ENCODE measurements at places on chromosomes 16 and 17.
A peak's percentile ranks its signal among the peaks of the same experiment; 100 is the strongest.

GRCh38 chr16:84617041-84617790, 662 bp downstream of the COTL1 start:
- DNase-seq: peak; percentile 37

DNA sequence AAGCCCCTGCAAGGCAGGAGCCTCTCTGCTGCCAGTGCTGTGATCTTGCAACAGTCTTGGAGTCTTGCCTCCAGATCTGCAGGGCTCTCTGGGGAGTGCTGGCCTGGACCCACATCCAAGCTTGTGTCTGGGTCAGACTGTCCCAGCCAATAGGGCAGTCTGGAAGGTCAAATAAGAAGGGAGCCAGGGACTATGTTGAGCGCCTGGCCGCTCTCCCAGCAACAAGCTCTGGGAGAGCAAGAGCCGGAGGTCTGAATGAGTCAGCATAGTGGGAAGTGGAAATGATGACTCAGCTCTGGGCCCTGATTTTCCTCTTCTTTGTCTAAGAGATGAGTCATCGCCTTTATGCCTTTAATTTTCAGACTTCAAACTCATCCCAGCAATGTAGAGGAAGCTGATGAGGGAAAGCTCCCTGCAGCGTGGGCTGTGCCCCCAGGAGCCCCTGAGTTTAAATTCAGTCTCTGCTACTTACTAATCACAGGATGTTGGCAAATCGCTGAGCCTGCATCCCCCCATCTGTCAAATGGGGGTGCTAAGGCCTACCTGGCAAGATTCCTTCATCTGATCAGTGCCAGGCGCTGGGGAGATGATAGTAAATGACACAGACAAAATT, 43.6 kb upstream of the HAPSTR1 start:
- DNase-seq: peak; percentile 93

GRCh38 chr17:43418441-43419374, 19.9 kb downstream of the ARL4D start:
- DNase-seq: peak; percentile 50

DNA sequence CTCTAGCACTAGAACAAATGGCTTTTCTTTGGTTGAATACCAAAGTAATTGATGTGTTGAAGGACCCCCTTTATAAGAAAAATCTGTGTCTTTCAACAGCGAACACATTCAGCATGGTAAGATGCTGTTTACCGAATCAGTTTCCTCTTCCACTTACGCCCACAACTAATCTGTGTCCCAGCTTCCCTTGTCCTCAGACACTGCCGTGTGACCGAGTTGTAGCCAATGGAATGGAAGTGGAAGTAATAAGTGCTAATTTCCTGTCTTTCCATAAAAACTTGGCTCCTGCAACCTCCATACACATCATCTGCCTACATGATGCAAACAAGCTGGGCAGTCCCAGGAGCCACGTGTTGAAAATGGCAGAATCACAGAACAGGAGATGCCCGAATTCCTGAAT, 10.4 kb downstream of the CDIPT start:
- DNase-seq: no peak

DNA sequence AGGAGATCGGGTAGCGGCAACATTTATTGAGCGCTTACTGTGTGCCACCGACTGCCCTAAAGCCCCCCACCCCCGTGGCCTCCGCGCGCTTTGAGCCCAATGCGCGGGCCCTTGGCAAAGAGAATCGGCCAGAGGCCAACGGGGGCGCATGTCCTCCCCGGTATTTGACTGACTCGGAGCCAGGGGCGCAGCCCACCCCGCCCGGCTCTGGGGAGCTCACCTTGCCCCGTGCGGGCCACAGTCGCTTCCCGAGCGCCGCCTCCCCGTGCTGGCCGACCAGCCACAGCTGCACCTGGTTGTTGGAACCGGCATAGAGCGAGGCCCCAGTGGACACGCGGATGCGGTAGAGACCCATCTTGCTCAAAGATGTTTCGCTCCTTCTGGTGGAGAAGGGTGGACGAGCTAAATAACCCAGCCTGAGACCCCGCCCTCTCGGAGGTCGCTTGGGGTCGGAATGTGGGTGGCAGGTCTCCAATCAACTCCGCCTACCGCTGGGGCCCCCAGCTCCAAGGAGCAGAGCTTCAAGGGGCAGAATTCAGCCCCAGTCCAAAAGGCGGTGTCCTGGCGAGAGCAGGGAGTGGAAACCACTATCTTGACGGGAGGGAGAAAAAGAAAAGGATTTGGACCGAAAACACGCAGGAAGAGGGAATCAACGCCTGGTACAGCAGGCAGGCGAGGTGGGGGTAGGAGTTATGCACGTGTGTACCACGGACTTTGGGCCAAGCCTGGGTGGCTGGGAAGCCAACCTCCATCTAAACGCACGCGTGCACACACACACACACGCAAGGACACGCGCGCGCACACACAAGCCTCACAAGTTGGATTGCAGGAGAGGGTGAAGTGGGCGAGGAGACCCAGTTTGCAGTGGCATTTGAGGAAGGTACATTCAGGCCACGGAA, at the start of gene ALOX15:
Gene ALOX15, minus strand, starts transcription at position 382 of the 899 bp plus-strand sequence. Its CDS starts 27 bp downstream, at position 355.
- no peak for DNase-seq

Data from KBM-7 (cell line).